ENCODE measurements at places on chromosomes 7 and 10.

- DNase-seq: no peak
Observed at GRCh38 chr7:81698965-81699364, 70.9 kb downstream of the HGF start.

GRCh38 chr7:62361-63116 lies 129.8 kb upstream of the FAM20C start:
- no peak for DNase-seq

GRCh38 chr7:129466796-129467195 lies 32.6 kb downstream of the STRIP2 start:
- no peak for DNase-seq

GRCh38 chr7:24905996-24906770 lies 73.8 kb downstream of the OSBPL3 start:
- no peak for DNase-seq

DNA sequence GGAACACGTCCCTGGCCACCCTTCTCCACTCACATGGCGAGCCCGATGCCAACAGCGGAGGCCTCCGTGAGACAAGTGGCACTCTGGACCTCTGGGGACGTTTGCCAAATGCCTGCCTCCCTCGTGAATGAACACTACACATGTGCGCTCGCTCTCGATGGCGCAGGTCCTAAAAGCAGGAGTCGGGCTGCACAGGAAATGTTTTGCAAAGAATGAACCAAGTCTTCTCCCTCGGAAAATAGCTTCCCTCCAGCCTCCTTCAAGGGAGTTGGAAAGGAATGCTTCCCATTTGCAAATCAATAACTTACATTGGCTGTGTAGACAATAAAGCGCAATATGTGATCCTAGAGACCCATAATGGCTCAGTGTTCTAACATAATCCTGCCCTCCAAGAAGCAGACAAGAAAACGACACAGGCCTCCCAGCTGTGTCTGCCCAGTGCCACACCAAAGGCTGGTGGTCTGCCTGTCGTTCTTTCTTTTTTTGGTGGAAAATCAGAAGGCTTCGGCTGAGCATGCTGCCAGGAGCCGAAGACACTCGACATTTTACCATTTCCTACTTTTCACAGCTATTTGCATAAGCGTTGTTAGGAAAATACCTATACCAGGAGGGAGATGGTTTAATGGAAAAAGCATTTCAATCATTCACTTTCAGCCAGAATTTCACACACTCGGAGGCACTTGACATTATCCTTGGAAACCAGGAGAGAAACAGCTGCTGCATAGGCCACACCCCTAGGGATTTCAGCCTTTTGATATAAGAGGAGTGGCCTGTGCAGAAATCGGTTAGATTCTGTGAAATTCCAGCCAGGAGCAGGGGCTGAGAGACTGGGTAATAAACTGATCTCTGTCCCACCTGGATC lies 38.4 kb downstream of the ATXN7L1 start:
- no peak for DNase-seq

DNA sequence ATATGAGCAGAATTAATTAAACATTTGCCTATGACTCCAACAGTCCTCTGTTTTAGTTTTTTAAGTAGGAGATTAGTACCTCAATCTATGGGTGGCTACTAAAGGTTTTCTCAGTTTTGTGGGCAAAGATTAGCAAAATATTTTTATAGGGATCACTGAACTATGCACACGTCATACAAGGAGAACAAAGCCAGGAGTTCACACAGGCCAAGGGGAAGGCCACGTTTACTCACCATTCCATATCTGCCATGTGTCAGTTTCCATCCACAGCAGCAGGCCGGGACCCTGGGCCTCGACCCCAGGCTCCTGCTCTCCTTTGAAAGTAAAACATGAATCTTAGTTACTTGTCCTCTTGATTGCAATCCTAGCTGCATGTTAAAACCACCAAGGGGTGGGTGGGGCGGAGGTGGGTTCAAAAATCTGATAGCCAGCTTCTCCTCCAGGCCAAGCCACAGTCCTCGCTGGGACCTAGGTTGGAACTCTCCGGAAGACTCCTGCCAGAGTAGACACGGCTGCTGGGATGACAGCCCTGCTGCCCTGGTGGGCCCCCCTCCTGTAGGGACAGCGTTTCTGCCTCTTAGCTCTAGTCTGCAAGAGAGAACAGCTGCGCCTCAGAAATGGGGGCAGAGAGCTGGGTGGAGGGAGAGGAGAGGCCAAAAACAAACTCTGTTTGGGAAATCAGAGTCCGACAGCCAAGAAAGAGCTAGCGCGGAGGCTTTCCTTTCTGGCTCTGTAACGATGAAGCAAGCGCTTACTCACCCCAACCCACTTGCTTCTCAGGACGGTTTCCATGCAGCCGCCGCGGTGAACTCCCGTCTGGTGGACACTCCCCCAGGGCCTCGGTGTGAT lies 35.6 kb downstream of the PITRM1 start:
- DNase-seq: no peak

DNA sequence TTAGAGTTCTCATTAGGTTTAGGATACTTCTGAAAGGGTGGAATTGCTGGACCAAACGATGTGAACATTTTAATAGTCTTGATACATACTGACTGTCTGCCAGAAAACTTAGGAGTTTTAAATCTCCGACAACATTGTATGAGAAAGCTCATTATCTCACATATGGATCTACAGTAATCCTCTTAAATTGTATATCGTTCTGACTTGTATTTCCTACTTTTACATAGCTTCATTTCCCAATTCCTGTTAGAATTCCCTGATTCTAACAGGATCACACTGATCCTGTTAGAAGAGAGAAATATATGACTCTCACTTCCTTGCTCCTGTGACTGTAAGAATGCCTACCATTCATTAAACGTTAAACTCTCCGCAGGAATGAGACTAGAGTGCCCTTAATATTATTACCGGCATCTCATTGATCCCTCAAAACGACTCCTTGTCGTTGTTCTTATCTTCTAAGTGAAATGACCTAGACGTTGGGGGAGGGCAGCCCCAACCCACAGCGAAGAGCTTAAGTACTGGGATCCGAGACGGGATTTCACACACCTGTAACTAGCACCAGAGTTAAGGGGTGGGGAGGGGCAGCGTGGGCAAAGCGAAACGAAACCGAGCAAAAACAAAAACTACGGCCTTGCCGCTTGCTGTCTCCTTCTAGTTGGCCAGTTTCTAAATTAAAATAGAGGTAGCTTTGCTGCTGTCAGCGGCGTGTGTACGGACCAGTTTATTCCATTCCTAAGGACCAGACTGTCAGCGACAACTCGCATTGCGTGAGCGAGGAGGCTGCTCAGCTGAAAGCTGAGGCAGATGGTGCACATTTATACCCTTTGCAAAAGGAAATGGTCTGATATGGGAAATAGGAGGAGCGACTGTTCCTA lies 678 bp upstream of the TMEM106B start:
- DNase-seq: no peak

DNA sequence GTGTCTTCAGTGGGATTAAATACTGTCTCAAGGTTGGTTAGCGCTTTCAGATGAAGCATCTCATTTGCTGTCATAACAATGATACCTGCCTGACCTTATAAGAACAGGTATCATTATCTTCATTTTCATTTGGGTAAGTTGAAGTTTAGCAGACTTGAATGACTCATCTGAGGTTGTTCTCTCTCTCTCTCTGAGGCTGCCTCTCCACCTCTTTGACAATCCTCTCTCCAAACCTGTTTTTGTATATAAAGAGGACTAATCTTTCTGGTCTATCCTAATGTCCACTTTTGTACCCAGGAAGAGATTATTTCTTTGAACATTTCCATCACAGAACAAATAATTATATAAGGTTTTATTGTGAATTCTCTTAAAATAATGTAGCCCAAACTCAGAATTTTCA lies 291.4 kb downstream of the KLF6 start:
- DNase-seq: no peak

DNA sequence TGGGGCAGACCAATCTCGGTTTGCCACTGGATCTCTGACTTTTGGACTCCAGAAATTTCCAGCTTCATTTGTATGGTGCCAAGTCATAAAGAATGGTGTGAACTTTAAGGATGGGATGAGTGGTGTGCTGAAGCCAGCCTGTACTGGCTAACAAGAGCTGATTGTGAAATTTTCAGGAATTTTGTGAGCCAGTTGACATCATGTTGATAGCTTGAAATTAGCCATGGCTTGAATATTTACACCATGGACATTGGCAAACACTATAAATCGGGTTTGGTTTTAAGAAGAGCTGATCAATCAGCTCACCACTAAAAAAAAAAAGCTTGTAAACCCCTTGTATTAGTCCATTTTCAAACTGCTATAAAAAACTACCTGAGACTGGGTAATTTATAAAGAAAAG lies 14.1 kb upstream of the MYH16 start:
- no peak for DNase-seq

GRCh38 chr10:115566867-115567266 lies 473.7 kb downstream of the ATRNL1 start:
- no peak for DNase-seq

- peak; percentile 30 for DNase-seq
Observed at GRCh38 chr10:99658622-99659030, 683 bp upstream of the ENTPD7 start.

- DNase-seq: no peak
Observed at GRCh38 chr7:113113912-113114311, 4.4 kb downstream of the SMIM30 start.

DNA sequence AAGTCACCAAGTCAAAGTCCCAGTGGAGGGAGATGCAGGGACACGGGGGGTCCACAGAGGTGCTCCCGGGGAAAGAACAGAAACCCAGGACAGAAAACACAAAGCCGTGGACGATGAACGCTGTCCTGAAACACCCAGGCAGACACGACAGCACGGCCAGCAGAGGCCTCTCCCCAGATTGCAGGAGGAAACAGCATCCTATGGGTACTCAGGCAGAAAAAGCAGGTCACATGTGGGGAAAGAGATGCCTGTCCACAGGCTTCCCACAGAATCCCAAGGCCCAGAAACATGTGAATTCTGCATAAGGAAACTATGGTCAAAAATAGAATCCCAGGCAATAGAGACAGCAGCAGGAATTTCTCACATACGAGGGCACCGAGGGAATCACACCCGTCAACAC lies 53.6 kb upstream of the ADGRA1 start:
- no peak for DNase-seq

- DNase-seq: no peak
Observed at GRCh38 chr10:124378881-124379471, 39.7 kb downstream of the OAT start.

GRCh38 chr10:129730993-129731325 lies 233.1 kb downstream of the EBF3 start:
- DNase-seq: no peak

- no peak for DNase-seq
Observed at GRCh38 chr10:16436367-16436757, 448 bp upstream of the PTER start.

DNA sequence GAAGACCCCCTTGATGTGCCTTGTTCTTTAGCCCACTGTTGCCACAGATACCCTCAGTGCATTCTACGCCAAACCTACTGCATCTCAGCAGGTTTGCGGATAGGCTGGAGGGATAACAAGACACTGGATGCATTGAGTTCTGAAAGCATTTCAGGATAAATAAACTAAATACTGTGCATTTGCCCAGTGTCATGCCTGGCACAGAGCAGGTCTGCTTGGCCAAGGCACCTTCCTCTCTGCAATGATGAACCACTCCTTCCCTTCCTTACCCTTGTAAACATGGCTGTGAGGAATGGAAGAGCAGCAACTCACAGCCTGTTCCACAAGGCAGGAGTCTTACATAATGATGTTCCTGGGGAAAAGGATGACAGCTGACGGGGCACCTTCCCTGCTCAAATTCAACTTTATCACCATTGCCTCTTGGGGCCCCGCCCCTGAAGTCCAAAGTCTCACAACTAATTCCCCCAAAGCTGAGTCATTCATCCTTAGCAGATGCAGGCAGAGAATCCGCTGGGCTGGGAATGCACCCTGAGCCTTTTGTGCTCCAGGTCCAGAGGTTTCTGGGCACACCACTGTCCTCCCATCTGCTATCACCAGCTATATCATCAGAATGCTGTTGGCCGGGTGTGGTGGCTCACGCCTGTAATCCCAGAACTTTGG lies 11.6 kb downstream of the DDX56 start:
- no peak for DNase-seq

- DNase-seq: no peak
Observed at GRCh38 chr10:123250640-123251039, 96.4 kb downstream of the BUB3 start.

DNA sequence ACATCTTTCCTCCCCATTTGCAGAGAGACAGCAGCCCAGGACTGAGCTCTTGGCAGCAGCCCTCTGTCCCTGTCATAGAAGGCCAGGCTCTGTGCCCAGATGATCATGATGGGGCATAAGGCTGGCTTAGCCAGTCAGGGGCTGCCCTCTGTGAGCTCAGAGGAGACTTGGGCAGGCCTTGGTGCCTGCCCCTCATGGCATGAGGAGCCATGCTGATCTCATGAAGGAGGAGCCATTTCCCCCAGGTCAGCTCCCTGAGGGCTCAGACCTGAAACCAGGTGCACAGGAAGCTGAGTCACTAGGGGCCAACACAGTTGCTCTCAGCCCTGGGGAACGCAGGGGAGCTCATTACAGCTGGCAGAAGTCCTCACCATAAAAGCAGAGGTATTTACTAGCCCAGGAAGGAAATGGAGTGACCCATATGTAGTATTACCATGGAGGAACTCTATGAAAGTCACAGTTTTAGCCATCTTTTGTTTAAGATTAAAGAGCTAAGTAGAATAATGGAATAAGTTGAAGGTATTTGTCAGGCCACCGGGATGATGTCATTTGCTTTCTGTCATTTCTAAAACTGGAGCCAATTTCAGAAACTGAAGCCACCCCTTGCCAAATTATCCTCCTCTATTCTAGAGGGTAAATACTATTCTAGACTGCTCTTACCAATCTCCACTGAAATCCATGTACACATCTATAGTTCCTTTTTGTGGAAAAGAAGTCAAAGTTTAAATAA lies 362.4 kb upstream of the ZNF32 start:
- DNase-seq: no peak

DNA sequence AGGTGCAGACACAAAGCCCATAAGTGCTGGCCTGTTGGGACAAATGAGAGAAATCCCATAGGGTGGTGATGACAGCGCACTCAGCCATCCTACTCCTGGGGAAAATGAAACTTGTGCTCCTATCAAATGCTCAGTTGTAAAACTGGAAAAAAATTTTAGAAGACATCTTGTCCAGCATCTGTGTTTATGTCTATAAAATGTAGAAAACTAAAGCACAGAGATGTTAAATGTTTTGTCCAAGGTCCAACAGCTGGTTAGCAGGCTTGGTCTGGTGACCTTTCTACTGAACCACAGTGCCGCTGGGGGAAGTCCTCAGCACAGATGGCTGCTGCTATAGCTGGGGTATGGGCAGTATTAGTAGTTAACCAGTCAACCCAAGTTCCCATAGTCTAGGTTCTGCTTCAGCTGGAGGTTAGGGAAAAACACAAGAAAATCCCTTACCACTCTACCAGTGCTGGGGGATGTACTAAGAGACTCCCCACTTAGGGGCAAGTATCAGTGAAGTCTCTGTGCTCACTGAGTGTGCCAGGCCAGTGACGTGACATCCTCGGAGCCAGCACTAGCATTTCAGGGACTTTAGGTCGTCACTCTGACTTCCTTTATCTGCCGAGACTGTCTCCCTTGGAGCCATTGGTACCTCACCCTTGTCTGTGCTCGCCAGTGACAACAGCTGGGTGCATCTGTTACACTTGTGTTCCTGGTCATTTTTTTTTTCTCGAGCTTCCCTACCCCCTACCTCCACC lies 1.9 kb downstream of the TSPAN33 start:
- peak; percentile 45 for DNase-seq

GRCh38 chr7:34042406-34042805 lies 137.1 kb downstream of the BMPER start:
- DNase-seq: no peak

- no peak for DNase-seq
Observed at GRCh38 chr7:4067874-4068273, 614.2 kb upstream of the FOXK1 start.

- DNase-seq: no peak
Observed at GRCh38 chr7:76037310-76037709, 10.5 kb downstream of the STYXL1 start.
